ENCODE measurements at places on chromosomes 3 and 15. TPM values are rescaled to one million over a fixed set of nuclear protein-coding genes. Genes with fewer than 3 reads are reported as not detected.

GRCh38 chr3:171817074-171817800, 7.0 kb upstream of the PLD1 start:
- H3K27ac ChIP-seq = no peak overlapping the region
- no peaks in the 10 kb centered on the region for H3K36me3 ChIP-seq
- DNase-seq = no peak
- H3K27me3 ChIP-seq = no peaks in the 10 kb centered on the region
- no peak overlapping the region for H3K4me3 ChIP-seq

DNA sequence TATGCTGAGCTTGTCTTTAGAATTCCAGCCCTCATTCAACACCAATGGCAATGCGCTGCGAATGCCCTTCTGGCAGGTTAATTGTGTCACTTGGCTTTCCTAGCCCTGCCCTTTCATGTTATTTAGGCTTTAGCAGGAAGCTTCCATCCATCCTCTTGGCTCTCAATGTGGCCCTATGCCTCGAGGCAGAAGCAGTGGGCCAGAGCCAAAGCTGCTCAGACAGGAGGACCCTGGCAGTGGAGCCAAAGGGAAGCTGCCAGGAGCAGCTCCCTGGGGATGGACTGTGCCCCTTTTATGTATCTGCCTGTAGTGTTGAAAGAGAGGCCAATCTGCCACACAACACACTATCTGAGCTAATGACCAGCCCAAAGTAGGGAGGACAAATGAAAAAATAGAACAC, 376.4 kb downstream of the CTNNB1 start:
- DNase-seq = no peak
- no peaks in the 10 kb centered on the region for H3K27me3 ChIP-seq
- H3K27ac ChIP-seq = no peak overlapping the region
- H3K4me3 ChIP-seq = no peak overlapping the region
- H3K4me1 ChIP-seq = peaks cover 3% of the 10 kb centered on the region

- no peak overlapping the region for H3K4me3 ChIP-seq
- no peak overlapping the region for H3K27ac ChIP-seq
- H3K4me1 ChIP-seq = no peaks in the 10 kb centered on the region
- no peak for DNase-seq
- H3K27me3 ChIP-seq = no peaks in the 10 kb centered on the region
- peaks cover 88% of the 10 kb centered on the region for H3K36me3 ChIP-seq
Observed at GRCh38 chr15:57461541-57461940, 85.2 kb downstream of the CGNL1 start.

- no peak for DNase-seq
- no peak overlapping the region for H3K27ac ChIP-seq
- H3K4me1 ChIP-seq = no peaks in the 10 kb centered on the region
- no peak overlapping the region for H3K4me3 ChIP-seq
Observed at GRCh38 chr15:26781816-26782215, 8.9 kb upstream of the GABRB3 start.

DNA sequence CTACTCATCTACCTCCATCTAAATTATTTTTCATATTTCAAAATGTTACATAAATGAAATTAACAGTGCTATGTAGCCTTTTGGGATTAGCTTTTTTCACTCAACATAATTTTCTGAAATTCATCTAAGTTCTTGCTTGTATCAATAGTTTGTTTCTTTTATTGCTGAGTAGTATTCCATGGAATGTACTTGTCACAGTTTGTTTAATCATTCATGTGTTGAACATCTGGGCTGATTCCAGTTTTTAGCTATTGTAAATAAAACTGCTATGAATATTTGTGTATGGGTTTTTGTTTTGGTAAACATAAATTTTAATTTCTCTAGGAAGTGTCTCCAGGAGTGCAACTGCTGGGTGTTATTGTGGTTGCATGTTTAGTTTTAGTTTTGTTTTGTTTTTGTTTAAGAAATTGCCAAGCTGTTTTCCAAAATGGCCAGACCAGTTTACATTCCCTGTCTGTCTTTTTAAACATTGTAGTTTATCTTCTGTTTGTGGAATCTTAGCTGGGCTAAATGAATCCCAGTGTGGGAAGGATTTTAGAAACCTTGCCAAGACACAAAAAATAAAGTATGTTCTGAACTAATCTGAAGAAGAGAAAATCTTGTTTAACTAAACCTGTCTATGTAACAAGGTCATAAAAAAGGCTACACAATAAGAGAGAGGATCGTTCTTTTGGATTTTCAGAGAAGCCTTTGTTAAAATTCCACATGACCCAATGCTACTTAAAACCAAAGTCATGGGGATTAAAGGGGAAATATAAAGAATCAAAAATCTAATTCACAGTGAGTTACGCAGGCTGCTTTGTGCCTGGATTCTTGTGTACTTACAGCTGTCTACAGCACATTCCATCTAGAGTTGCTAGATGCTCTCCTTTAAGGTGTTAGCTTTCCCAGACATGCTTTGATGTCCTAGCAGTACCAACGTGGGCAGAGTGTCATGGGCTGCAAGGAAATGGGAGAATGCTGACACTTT, 129.2 kb upstream of the SUCLG2 start:
- H3K36me3 ChIP-seq = no peaks in the 10 kb centered on the region
- H3K4me1 ChIP-seq = no peaks in the 10 kb centered on the region
- H3K4me3 ChIP-seq = no peak overlapping the region
- DNase-seq = no peak
- H3K27ac ChIP-seq = no peak overlapping the region
- peaks cover 22% of the 10 kb centered on the region for H3K27me3 ChIP-seq

GRCh38 chr3:175193815-175194518, 334.8 kb downstream of the NAALADL2 start:
- H3K27ac ChIP-seq = no peak overlapping the region
- H3K36me3 ChIP-seq = no peaks in the 10 kb centered on the region
- DNase-seq = no peak
- no peaks in the 10 kb centered on the region for H3K4me1 ChIP-seq

GRCh38 chr3:171643681-171644080, 166.6 kb downstream of the PLD1 start:
- no peak overlapping the region for H3K27ac ChIP-seq
- no peak overlapping the region for H3K4me3 ChIP-seq
- no peak for DNase-seq
- H3K36me3 ChIP-seq = no peaks in the 10 kb centered on the region

DNA sequence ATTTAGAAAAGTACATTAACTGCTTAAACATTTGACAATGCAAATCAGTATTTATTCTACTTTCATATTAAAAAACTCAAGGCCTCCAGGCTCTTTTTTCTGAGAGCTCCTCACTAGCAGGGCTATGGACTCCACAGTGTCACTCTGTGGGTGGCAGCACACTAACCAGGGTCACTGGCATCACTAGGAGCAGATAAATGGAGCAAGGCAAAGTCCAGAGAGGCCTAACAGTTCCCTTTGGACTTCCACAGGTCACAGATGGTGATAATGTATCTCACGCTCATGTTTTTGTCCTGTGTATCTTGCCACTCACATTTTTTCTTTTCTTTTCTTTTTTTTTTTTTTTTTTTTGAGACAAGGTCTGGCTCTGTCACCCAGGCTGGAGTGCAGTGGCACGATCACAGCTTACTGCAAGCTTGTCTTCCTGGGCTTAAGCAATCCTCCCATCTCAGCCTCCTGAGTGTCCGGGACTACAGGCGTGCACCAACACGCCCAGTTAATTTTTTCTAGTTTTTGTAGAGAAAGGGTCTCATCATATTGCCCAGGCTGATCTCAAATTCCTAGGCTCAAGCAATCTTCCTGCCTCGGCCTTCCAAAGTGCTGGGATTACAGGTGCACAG, 7.8 kb downstream of the SPG21 start:
- H3K27me3 ChIP-seq = no peaks in the 10 kb centered on the region
- H3K4me1 ChIP-seq = peaks cover 4% of the 10 kb centered on the region
- H3K4me3 ChIP-seq = no peak overlapping the region
- peaks cover 23% of the 10 kb centered on the region for H3K36me3 ChIP-seq
- DNase-seq = no peak

DNA sequence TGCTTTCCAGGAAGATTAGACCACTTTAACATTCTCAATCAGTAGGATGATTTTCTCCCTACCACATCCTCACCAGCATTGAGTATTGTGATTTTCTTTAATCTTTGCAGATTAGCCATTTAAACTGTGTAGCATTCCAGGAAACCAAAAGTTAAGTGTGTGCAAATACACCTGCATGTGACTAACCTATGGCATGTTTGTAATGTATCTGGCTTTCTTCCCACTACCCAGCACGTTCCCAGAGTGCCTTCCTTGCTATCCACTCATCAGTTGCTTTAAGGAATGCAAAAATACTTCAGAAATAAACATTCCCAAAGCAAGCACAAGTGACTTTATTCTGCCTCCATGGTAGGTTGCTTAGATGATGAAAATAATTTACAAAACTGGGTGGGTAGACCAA, 74.2 kb downstream of the ATG7 start:
- no peaks in the 10 kb centered on the region for H3K4me1 ChIP-seq
- DNase-seq = no peak
- H3K36me3 ChIP-seq = peaks cover 26% of the 10 kb centered on the region

DNA sequence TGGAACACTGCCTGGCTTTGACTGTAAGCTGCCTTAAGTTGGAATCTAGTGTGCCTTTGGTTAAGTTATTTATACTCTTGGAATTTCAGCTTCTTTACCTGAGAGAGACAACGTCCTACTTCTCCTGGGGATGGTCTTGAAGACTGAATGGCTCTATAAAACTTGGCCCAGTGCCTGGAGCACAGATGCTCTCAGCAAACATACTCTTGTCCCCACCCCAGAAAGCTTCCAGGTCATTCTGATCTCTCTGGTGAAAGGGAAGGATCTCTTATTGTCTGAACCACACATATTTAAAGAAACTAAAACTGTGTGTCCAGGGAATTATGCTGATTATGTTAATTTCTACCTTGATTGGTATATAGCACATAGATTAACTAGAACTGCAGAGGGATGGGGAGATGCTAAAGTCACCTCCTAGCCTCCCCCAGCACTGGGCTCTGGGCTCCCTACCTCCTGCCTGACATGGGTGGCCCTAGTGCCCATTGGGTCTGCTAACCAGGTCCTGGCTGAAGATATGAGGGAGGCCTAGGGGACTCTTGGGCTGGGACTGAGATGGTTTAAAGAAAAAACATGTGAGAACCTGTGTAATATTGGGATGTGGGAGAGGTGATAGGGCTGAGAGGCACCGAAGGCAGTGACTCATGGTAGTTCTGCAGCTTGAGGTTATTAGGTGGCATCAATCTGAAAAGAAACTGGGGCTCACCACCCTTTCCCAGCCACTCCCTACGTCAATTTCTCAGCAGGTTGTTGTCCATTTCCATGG, 171.0 kb downstream of the RPLP1 start:
- H3K4me3 ChIP-seq = no peak overlapping the region
- H3K4me1 ChIP-seq = no peaks in the 10 kb centered on the region
- H3K27me3 ChIP-seq = peaks cover 13% of the 10 kb centered on the region
- DNase-seq = no peak
- H3K27ac ChIP-seq = no peak overlapping the region
- H3K36me3 ChIP-seq = no peaks in the 10 kb centered on the region

DNA sequence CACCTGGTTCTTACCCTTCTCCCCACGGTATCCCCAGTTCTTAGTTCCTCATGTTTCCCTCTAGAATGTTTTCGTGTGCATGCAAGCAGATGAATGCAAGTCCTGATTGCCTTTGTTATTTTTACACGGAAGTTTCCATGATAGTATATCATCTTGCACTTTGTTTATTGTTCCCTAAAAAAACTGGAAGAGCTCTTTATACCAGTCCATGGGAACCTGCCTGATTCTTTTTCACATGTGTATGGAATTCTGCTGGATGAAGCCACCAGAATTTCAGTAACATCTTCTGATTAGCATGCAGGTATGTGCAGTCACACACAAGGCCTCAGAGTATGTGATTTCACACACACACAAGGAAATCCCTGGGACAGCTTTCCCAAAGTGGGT, 16.0 kb upstream of the LRRK1 start:
- no peak overlapping the region for H3K27ac ChIP-seq
- DNase-seq = peak; percentile 10
- H3K36me3 ChIP-seq = peaks cover 26% of the 10 kb centered on the region
- H3K4me3 ChIP-seq = no peak overlapping the region
- H3K27me3 ChIP-seq = no peaks in the 10 kb centered on the region

DNA sequence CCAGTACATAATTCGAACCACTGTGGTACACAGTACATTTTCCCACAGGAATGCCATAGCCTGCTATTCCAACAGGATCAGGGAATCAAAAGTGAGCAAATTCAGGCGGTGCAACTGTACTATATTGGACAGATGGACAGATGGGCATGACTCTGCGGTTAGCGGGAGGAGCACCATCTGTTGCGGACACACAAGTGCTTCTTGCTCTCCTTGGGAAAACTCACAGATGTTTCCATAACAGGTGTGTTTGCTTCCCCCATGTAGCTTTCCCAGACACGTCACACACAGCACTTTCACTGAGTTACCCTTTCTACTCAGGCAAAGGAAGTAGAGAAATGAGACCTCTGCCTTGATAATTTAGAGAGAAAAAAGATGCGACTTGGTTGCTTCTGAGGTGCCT, 325.1 kb upstream of the THBS1 start:
- H3K4me3 ChIP-seq = no peak overlapping the region
- H3K4me1 ChIP-seq = no peaks in the 10 kb centered on the region
- no peaks in the 10 kb centered on the region for H3K27me3 ChIP-seq
- no peaks in the 10 kb centered on the region for H3K36me3 ChIP-seq
- DNase-seq = no peak
- no peak overlapping the region for H3K27ac ChIP-seq

DNA sequence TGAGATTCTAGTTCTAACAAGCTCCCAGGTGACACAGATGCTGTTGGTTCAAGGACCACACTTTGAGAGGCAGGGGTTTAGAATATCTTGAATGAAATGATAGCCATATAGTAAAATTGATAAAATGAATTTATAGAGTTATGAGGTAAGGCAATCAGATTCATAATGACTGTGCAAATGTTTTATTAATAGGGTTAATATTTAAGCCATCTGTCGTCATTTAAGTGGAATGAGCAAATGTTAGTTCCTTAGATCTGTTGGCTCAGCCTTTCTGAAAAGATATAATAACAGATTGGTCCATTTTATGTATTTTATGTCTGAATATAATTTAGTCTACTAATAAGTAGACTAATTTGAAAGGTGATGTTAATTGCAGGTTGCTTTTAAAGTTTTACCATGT, 12.9 kb downstream of the REC114 start:
- no peak for DNase-seq
- no peak overlapping the region for H3K27ac ChIP-seq
- no peaks in the 10 kb centered on the region for H3K36me3 ChIP-seq
- H3K4me1 ChIP-seq = no peaks in the 10 kb centered on the region
- no peaks in the 10 kb centered on the region for H3K27me3 ChIP-seq

- no peaks in the 10 kb centered on the region for H3K36me3 ChIP-seq
- no peak overlapping the region for H3K4me3 ChIP-seq
- H3K27me3 ChIP-seq = no peaks in the 10 kb centered on the region
- DNase-seq = no peak
- H3K27ac ChIP-seq = no peak overlapping the region
- H3K4me1 ChIP-seq = no peaks in the 10 kb centered on the region
Observed at GRCh38 chr3:72982609-72983366, 13.8 kb upstream of the PPP4R2 start.

GRCh38 chr3:186380622-186381380, 18.8 kb upstream of the DGKG start:
- no peaks in the 10 kb centered on the region for H3K36me3 ChIP-seq
- no peak overlapping the region for H3K4me3 ChIP-seq
- H3K4me1 ChIP-seq = peaks cover 18% of the 10 kb centered on the region
- H3K27me3 ChIP-seq = no peaks in the 10 kb centered on the region
- DNase-seq = peak; percentile 8

AGBL1 gene
- 0.07 TPM for total RNA-seq

CCDC39 gene
- 0.25 TPM for total RNA-seq

ANKUB1 gene
- not detected for total RNA-seq

AADACL2 gene
- not detected for total RNA-seq

ONECUT1 gene
- total RNA-seq = 1.4 TPM

PLEKHO2 gene
- 11.8 TPM for total RNA-seq

GHSR gene
- not detected for total RNA-seq

ANKRD63 gene
- total RNA-seq = not detected

BFSP2 gene
- total RNA-seq = not detected

All from endodermal cell (in vitro differentiated cells).